ENCODE measurements at places on chromosomes 16 and 17.

- H3K4me1 ChIP-seq: peaks cover 13% of the 10 kb centered on the region
- H3K27ac ChIP-seq: no peak overlapping the region
- peak overlapping the region; percentile 80 for H3K4me3 ChIP-seq
These were observed 4.6 kb downstream of the ITGA2B start for GRCh38 chr17:44384823-44385286.

DNA sequence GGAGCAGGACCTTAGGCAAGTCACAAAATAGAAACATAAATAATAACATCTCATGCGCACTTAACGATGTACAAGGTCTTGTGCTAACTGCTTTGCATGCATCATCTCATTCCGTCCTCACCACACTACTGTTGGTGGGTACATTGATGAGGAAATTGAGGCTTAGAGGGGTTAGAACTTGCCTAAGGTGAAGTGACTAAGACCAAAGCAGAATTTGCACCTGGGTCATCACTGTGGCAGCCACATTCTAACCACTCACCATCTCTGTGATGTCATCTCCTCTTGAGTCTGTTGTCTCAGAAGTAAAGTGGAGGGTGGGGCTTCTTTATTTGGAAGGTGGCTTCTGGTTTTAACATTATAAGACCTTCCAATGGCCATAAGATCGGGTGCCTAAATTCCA is 20.4 kb upstream of the TRIM25 start:
- no peak for DNase-seq
- H3K4me1 ChIP-seq: no peaks in the 10 kb centered on the region
- H3K4me3 ChIP-seq: no peak overlapping the region

DNA sequence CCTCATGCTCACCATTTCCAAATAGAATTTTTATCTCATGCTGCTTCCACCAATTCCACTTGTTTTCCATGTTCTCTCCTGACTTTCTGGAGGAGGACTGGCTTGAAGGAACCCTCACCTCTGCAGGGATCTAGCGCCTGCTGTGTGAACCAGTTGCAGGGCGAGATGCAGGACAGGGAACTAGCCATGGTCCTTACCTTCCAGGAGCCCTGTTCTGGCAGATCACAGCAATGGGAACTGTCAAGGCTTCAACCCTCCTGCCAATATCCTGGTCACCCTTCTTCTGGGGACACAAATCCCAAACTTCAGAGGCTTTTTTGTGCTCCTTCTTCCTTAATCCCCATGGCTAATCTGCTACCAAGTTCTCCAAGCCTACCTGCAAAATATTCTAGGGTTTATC is 60.4 kb upstream of the MMP2 start:
- DNase-seq: no peak
- H3K27ac ChIP-seq: no peak overlapping the region
- no peak overlapping the region for H3K4me3 ChIP-seq
- peaks cover 55% of the 10 kb centered on the region for H3K27me3 ChIP-seq
- no peaks in the 10 kb centered on the region for H3K36me3 ChIP-seq
- no peaks in the 10 kb centered on the region for H3K4me1 ChIP-seq

DNA sequence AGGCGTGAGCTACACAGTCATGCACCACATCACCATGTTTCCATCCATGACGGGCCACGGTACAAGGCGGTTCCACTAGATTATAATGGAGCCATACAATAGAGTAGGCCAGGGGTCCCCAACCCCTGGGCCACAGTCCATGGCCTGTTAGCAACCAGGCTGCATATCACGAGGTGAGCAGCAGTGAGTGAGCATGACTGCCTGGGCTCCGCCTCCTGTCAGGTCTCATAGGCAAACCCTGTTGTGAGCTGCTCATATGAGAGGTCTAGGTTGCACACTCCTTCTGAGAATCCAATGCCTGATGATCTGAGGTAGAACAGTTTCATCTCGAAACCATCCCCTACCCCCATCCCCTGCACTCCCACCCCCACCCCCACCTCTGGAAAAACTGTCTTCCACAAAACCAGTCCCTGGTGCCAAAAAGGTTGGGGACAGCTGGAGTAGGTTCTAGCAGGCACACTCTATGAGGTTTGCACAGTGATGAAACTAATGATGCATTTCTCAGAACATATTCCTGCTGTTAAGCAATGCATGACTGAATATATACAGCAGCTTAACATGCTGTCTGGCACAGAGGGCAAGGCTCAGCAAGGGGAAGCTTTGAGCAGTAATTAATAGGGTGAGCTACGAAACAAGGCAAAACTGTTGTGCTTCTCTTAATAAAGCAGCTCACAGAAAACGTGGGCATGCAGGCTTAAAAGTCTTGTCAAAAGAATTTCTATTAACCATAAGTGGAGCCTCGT is 108.0 kb downstream of the VPS53 start:
- no peak overlapping the region for H3K4me3 ChIP-seq
- H3K27ac ChIP-seq: no peak overlapping the region
- no peaks in the 10 kb centered on the region for H3K27me3 ChIP-seq

DNA sequence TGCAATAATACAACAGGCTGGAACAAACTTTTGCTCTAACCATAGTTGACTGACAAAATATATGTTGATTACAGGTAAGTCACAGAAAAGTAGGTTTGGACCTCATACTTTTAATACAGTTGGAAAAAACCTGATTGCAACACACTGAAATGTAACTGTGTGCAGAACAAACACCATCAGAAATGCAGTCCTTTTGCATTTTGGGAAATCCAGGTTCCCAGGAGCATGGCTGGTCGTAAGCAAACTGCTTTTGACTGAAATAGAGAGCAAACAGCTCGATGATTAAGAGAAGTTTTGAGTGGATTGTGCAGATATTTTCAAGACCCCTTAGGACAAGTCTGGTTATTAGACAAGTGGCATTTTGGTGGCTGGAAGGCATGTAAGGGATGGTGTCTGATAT is 8.0 kb downstream of the IGF2BP1 start:
- peaks cover 8% of the 10 kb centered on the region for H3K36me3 ChIP-seq
- no peak overlapping the region for H3K4me3 ChIP-seq
- no peak for DNase-seq
- H3K4me1 ChIP-seq: peaks cover 8% of the 10 kb centered on the region
- no peak overlapping the region for H3K27ac ChIP-seq

- H3K36me3 ChIP-seq: no peaks in the 10 kb centered on the region
- DNase-seq: no peak
- H3K4me1 ChIP-seq: peaks cover 6% of the 10 kb centered on the region
- H3K4me3 ChIP-seq: no peak overlapping the region
These were observed 395 bp downstream of the STXBP4 start for GRCh38 chr17:54968988-54969332.

GRCh38 chr16:70695331-70696070 is 9.6 kb upstream of the MTSS2 start:
- no peaks in the 10 kb centered on the region for H3K36me3 ChIP-seq
- peak overlapping the region; percentile 74 for H3K27ac ChIP-seq
- no peak overlapping the region for H3K4me3 ChIP-seq
- DNase-seq: no peak

- no peak overlapping the region for H3K4me3 ChIP-seq
- no peaks in the 10 kb centered on the region for H3K27me3 ChIP-seq
- H3K4me1 ChIP-seq: peaks cover 23% of the 10 kb centered on the region
- no peaks in the 10 kb centered on the region for H3K36me3 ChIP-seq
- peak overlapping the region; percentile 5 for H3K27ac ChIP-seq
These were observed 413.0 kb downstream of the CPPED1 start for GRCh38 chr16:12390644-12391043.

GRCh38 chr17:67047382-67047781 is 3.0 kb downstream of the CACNG1 start:
- H3K4me1 ChIP-seq: no peaks in the 10 kb centered on the region
- no peak overlapping the region for H3K27ac ChIP-seq
- peaks cover 8% of the 10 kb centered on the region for H3K27me3 ChIP-seq

DNA sequence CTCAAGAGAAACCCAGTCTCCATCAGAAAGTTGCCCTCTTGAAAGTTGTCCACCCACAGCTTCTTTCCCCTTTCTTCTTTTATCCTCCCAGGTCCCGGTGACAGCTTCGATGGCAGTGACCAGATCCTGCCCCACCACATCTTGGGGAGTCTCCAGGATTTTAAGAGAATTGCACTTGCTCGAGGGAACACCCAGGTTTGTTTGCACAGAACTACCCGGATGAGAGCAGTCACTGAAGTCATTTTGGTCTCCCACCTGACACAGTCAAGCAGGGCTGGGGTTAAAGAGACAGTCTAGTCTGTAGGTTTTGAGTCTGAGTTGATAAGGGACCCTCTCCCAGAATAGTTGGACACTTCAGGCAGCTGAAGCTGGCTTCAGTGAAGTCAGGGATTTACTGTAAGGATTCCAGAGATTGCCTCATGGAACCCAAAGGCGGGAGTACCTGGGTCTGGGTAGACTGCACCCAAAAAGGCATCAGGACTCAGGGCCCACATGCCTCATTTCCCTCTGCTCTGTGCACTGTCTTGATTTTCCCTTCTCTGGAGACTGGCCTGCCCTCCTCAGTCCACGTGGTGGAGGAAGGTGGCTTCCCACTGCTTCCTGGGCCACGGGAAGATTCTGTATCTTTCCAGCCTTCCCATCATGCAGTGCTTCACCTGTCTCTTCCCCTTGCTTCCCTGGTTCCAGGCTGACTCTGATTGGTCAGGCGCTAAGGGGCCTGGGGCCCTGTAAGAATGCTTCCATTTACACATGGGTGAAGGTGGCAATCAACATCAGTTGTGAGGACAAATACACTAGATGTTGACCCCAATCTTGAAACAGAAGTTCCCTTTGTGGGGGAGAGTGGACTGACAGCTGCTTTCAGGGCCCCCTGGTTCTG is 9.5 kb downstream of the MYCBPAP start:
- H3K4me1 ChIP-seq: no peaks in the 10 kb centered on the region
- H3K4me3 ChIP-seq: no peak overlapping the region
- no peak overlapping the region for H3K27ac ChIP-seq
- DNase-seq: no peak
- no peaks in the 10 kb centered on the region for H3K36me3 ChIP-seq

DNA sequence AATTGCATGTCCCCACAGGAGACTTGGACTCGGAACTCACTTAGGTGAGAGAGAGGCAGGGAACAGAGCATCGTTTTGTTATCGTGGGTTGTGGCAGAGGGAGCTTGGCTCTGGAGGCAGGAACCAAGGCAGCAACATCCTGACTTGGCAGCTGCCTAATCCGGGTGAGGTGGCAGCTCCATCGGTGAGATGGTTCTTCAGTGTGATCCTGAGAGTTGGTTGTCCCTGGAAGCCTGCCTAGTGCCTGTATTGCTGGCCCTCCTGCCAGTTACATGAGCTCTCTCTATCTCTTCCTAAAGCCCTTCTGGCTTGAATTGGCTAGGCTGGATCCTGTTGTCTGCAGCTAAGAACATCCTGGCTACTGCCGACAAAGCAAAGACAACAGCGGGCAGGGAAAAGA is 19.9 kb upstream of the SEC14L1 start:
- no peaks in the 10 kb centered on the region for H3K4me1 ChIP-seq
- no peak overlapping the region for H3K4me3 ChIP-seq
- H3K27me3 ChIP-seq: no peaks in the 10 kb centered on the region
- no peak overlapping the region for H3K27ac ChIP-seq

DNA sequence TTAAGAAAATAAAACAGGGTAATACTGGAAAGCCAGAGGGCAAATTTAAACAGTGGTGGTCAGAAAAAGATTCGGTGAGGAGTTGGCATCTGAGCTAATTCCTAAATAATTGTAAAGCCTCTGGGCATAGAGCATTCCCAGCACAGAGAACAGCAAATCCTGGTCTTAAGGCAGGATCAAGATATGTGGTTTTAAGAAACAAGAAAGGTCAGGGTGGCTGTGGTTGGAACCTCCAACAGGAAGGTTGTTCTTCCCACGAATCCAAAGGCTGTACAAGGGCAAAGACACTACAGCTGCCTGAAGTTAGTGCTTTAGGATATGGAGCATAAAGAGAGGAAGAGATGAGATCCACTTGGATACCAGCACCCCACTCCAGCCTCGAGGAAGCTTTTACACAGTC is 114.6 kb downstream of the ZNF18 start:
- H3K27ac ChIP-seq: no peak overlapping the region
- no peaks in the 10 kb centered on the region for H3K4me1 ChIP-seq
- no peaks in the 10 kb centered on the region for H3K36me3 ChIP-seq
- DNase-seq: no peak
- no peak overlapping the region for H3K4me3 ChIP-seq
- H3K27me3 ChIP-seq: no peaks in the 10 kb centered on the region

Data from naive B cell (primary cell).